MG63 (cell line): ENCODE measurements at places on chromosomes 16 and 17. TPM values are rescaled to one million over a fixed set of nuclear protein-coding genes. Genes with fewer than 3 reads are reported as not detected.

KRTAP4-1 gene
- total RNA-seq: not detected in 2 replicates

TM4SF5 gene
- not detected in 2 replicates for total RNA-seq

SLFN11 gene
- 22.8 and 25.1 TPM in 2 replicates for total RNA-seq

UMOD gene
- total RNA-seq: not detected in 2 replicates

KRTAP4-2 gene
- not detected in 2 replicates for total RNA-seq

CCDC92B gene
- not detected in 2 replicates for total RNA-seq
